ENCODE measurements at places on chromosomes 13 and 19. TPM values are rescaled to one million over a fixed set of nuclear protein-coding genes. Genes with fewer than 3 reads are reported as not detected.
A peak's percentile ranks its signal among the peaks of the same experiment; 100 is the strongest.

GRCh38 chr19:10919352-10920287 is 8.8 kb downstream of the YIPF2 start:
- no peak for DNase-seq

DNA sequence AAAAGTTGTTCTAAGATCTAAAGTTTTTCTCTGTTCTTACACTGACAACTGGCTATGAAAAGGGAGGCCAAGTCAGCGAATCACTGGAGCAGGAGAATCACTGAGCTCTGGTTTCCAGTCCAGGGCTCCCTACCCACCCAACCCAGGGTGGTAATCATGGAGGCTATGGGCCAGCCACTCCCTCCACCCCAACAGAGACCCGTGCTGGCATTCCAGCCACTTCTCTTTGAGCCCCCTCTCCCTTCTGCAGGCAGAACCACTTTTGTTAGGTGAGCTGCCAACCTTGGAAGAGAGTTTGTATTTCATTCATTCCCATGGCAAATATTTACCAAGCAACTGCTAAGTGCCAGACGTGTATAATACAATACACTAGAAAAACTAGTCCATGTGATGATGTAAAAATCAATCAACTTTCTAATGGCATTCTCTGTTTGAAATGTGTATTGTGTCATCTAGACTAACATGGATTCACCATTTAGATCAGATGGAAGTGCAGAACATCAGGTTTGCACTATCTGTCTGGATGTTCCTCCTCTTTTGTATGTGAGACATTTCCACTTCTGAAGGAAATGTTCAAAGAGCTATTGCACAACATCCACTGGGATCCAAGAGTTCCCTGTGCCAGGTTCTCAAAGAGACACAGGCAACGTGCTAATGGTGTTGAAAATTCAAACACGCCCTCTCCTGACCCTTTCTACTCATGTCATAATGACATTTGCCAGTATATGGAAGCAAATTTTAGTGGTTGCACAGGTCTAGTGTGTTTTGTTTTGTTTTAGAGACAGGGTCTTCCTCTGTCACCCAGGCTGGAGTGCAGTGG is 5.3 kb downstream of the MLNR start:
- DNase-seq = no peak

DNA sequence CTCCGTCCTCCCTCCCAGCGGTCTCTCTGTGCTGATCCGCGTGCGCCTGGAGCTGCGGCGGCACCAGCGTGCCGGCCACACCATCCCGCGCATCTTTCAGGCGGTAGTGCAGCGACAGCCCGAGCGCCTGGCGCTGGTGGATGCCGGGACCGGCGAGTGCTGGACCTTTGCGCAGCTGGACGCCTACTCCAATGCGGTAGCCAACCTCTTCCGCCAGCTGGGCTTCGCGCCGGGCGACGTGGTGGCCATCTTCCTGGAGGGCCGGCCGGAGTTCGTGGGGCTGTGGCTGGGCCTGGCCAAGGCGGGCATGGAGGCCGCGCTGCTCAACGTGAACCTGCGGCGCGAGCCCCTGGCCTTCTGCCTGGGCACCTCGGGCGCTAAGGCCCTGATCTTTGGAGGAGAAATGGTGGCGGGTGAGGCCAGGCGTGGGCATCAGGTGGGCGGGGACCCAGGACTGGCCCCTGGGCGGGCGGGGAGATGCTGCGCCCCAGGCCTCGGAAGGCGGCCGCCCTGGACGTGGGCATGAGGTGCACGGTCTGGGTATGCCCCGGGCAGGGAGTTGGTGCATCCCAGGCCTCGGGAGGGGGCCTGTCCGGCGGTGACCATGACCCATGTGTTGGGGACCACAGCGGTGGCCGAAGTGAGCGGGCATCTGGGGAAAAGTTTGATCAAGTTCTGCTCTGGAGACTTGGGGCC is 16.4 kb downstream of the SLC27A1 start:
- DNase-seq = no peak

DNA sequence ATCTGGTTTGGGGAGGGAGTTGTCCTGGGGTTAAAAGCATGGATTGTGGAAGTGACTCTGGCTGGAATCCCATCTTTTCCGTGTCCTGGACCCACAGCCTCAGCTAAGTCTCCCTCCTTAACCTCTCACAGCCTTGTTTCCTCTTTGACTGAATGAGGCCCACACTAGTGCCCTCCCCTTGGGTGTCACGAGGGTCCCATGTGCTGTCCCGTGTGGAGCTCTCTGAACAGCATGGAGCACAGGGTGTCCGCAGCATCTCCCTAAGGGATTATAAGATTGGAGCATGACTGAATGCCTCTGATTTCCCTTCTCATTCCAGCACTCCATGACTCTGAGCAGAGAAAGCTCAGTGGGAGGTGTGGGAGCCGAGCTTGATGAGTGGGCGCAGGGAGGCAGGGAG is 182.5 kb downstream of the TEX29 start:
- DNase-seq = no peak

DNA sequence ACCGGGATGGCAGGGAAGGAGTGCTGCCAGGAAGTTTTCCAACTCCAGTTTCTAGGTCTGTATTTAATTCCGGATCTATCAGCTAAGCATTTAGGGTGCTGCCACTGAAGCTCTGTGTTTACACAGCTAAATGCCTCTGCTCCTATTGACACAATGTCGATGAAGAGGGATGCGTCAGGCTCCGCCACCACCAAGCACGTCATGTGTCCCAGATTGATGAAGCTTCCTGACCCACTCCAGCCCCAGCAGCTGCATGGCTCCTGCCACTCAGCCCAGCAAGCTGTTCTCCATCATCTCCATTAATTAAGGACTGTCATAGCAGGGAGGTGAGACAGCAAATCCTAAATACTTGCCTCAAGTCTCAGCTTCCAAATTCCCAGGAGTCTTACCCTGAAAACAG is 435.2 kb upstream of the ZNF507 start:
- DNase-seq = no peak

GRCh38 chr13:21061029-21061763 is at the start of gene LATS2:
Gene LATS2 (minus strand): TSS chr13:21061586. CDS start chr13:21046026, 15,560 bp downstream.
- peak; percentile 99 for DNase-seq

MCEMP1 gene
- not detected for total RNA-seq

ZNF93 gene
- 6.1 TPM for total RNA-seq

GRCh38 chr19:55465460-55466240 is 1.1 kb upstream of the C19orf85 start:
- peak; percentile 76 for DNase-seq

DNA sequence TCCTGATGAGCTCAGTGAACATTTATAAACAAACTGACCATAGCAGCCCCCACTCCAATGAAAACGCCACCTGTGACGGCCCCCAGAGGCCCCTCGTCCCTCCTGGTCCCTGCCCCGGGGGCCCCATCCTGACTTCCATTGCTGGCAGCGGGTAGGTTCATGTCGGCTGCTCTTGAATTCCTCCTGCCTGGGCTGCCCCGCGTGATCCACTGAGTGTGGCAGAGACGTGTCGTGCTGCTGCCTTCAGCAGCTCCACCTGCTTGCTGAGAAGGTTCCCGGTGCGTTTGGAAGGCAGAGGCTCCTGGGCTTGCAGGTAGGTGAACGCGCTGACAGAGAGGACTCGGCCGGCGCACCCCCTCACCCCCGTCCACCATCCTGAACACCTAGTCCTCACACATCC is 11.6 kb downstream of the C2CD4C start:
- peak; percentile 72 for DNase-seq

INSL3 gene
- not detected for total RNA-seq

DNA sequence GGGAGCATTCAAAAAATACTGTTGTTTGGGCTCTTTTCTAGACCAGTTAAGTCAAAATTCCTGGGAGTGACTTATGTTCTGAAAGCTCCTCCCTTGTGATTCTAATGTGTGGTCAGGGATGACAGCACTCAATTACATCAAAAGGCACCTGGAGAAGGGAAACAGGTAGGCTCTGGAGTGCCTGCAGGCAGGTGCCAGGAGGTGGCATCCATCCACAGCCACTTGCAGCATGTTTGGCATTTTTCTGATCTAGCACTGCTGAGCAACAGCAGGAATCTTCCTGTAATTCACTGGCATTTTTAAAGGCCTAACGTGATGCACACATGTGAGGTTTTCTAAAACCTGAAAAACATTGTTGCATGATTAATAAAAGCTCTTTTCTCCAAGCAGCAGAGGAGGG is 94.6 kb downstream of the CCNA1 start:
- no peak for DNase-seq

SELENOV gene
- total RNA-seq = not detected

GAPDHS gene
- total RNA-seq = not detected

GRCh38 chr19:55901369-55902079 is 30.6 kb downstream of the NLRP13 start:
- DNase-seq = no peak

PEX11G gene
- 1.7 TPM for total RNA-seq

GRCh38 chr19:3572855-3573161 is at the start of gene HMG20B:
Gene HMG20B (plus strand): TSS chr19:3572944. CDS start chr19:3573310, 366 bp downstream.
- DNase-seq = no peak

DNAAF3 gene
- 2.2 TPM for total RNA-seq

HPN gene
- total RNA-seq = not detected

GRK1 gene
- total RNA-seq = not detected

- no peak for DNase-seq
Observed at GRCh38 chr19:34500656-34501120, 19.1 kb downstream of the WTIP start.

DNA sequence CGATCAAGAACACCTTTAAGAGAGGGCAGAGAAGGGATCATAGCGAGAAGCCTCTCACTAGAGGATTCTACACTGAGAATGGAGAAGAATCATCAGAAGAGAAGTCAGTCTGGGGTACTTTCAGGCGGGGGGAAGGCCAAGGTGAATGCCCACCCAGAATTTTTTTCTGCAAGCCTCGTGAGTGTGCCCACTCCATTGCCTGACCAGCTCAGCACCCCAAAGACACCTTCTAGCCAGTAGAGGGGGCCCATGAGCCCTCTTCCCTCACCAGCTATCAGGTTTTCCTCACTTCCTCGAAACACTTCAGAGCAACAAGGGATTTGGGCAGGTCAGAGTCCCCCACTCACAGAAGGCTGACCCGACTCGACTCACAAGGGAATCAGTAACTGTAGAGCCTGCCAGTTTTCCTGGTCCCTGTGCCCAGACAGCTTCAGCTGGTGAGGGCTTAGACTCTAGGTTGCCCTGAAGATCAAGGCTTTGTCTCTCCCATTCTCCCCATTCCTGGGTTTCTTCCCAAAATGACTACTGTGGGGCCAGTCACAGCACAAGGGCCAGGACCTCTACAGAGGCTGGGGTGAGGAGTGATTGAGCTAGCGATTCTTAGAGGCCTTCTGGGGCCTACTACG is 18.4 kb downstream of the NLRP13 start:
- DNase-seq = no peak

DNA sequence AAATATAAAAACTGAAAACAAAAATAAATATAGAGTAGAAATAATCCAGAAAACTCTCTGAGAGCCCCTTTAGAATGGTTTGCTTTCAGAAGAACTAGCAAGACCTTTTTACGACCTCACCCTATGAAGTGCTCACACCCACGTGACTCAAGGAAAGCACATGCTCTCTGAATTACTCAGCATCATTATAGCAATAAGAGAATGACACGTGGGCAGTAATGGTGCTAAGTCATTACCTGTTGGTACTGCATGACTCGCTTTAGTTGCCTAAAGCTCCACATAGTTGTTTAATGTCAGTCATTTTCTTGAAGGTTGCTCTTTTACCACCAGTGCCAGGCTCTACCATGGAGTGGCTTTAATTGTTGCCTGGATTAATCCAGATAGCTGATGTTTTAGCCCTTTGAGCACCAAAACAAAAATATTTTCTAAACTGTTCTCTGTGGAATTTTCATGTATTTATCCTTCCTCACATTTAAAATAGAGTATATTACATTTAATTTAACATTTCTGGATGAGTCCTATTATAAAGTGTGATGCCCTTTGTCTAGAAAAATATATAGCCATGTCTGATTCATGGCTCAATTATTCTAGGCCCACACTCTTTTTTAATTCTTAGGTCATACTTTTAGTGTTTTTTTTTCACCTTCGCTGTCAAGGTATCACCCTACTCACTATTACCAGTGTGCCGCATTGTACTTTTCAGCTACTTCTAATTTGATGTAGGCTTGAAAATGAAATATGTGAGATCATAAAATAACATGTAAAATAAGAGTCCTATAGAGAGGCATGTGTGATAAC is 56.8 kb downstream of the THSD1 start:
- DNase-seq = no peak

GRCh38 chr19:48703316-48703715 is 7.5 kb downstream of the FUT2 start:
- DNase-seq = no peak

TSHZ3 gene
- 15.3 TPM for total RNA-seq

DLL3 gene
- 1.00 TPM for total RNA-seq

GRCh38 chr13:32537580-32538142 is 934 bp downstream of the N4BP2L2 start:
- DNase-seq = no peak

COX6B1 gene
- total RNA-seq = 266 TPM

DNA sequence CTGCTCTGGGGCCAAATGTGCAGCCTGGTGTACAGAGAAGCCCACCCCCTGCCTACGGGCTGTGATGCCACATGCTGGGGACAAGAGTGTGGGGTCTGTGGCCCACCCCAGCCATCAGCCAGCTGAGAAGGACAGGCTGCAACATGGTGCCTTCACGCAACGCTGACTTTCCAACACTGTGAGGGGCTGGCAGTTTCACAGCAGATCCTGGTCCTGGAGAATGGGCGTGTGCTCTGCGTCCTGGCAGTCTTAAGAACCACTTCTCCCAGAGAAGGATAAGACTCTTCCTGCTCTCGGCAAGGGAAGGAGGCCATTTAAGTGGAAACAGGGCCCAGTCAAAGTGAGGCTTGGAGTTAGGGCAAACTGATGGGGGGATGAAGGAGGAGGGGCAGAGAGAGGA is 4.6 kb downstream of the LRRC4B start:
- DNase-seq = peak; percentile 78

EPSTI1 gene
- 3.8 TPM for total RNA-seq
